ENCODE measurements at places on chromosomes 2 and 18. TPM values are rescaled to one million over a fixed set of nuclear protein-coding genes. Genes with fewer than 3 reads are reported as not detected.

GRCh38 chr2:64114063-64114911 lies 29.9 kb downstream of the PELI1 start:
- DNase-seq: peak; percentile 31
- H3K27me3 ChIP-seq: no peaks in the 10 kb centered on the region
- H3K27ac ChIP-seq: peak overlapping the region; percentile 81
- peak overlapping the region; percentile 10 for H3K4me3 ChIP-seq
- peaks cover 12% of the 10 kb centered on the region for H3K36me3 ChIP-seq

DNA sequence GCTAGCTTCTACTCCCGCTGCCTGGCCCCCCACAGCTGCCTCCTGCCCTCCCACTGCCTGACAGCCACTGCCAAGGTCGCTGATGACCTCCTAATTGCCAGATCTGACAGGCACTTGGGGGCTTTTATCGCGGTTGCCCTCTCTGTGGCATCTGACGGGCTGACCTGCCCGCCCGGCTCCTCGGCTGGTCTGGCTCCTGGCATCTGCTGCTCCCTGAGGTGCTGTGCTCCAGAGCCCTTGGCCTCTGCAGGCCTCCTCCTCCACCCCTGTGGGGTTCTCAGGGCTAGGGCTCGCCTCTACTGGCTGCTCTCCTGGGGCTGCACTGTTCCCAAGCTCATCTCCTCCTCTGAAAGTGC lies 43.1 kb downstream of the INHBB start:
- no peaks in the 10 kb centered on the region for H3K4me1 ChIP-seq
- H3K27ac ChIP-seq: no peak overlapping the region
- no peak for DNase-seq

GRCh38 chr2:214031566-214031965 lies 379.3 kb upstream of the VWC2L start:
- no peak for DNase-seq
- no peaks in the 10 kb centered on the region for H3K36me3 ChIP-seq
- H3K4me1 ChIP-seq: no peaks in the 10 kb centered on the region
- H3K27ac ChIP-seq: no peak overlapping the region

GRCh38 chr2:85768713-85769112 lies 14.9 kb downstream of the ATOH8 start:
- no peak for DNase-seq
- no peak overlapping the region for H3K4me3 ChIP-seq
- H3K27me3 ChIP-seq: peaks cover 45% of the 10 kb centered on the region
- H3K36me3 ChIP-seq: no peaks in the 10 kb centered on the region
- H3K27ac ChIP-seq: no peak overlapping the region

GRCh38 chr18:62388855-62389760 lies 64.0 kb downstream of the TNFRSF11A start:
- peaks cover 13% of the 10 kb centered on the region for H3K36me3 ChIP-seq
- H3K4me1 ChIP-seq: no peaks in the 10 kb centered on the region
- H3K27ac ChIP-seq: no peak overlapping the region
- H3K4me3 ChIP-seq: no peak overlapping the region

DNA sequence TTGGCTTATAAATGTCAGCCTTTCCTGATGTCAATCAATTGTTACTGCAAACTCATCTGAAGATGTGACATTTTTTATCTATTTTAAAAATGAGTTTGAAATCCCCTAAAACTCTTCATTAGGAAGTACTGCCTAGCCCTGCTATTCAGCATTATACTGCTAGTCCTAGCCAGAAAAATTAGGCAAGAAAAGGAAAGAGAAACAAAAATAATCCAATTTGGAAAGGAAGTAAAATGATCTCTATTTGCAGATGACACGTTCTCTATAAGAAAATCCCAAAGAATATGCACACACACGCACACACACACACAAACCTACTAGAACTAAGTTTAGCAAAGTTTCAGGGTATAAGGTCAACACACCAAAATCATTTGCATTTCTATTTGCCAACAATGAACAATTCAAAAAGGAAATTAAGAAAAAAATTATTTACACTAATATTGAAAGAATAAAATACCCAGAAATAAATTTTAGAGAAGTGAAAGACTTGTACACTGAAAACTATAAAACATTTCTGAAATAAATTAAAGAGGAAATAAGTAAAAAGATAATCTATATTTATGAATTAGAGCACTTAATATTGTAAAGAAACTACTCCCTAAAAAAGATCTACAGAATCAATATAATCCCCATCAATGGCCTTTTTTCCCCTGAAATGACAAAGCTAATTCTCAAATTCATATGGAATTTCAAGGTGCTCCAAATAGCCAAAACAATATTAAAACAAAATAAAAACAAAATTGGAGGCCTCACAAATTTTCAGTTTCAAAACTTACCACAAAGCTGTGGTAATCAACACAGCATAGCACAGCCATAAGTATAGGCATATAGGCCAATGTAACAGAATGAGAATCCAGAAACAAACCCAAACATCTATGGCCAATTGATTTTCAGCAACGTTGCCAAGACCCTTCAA lies 433.7 kb upstream of the TRIB2 start:
- H3K36me3 ChIP-seq: peaks cover 7% of the 10 kb centered on the region
- no peak overlapping the region for H3K27ac ChIP-seq
- H3K4me3 ChIP-seq: no peak overlapping the region
- no peak for DNase-seq
- H3K27me3 ChIP-seq: peaks cover 37% of the 10 kb centered on the region
- peaks cover 37% of the 10 kb centered on the region for H3K4me1 ChIP-seq

GRCh38 chr2:6957031-6957714 lies 40.0 kb downstream of the RNF144A start:
- peaks cover 41% of the 10 kb centered on the region for H3K36me3 ChIP-seq
- H3K27me3 ChIP-seq: no peaks in the 10 kb centered on the region
- H3K27ac ChIP-seq: peak overlapping the region; percentile 13
- peaks cover 36% of the 10 kb centered on the region for H3K4me1 ChIP-seq
- DNase-seq: no peak

Gene SERPINB12
- total RNA-seq: not detected

Gene COL6A3
- 0.87 TPM for total RNA-seq

Gene FARP2
- total RNA-seq: 18.4 TPM

Gene MYO5B
- total RNA-seq: not detected

DNA sequence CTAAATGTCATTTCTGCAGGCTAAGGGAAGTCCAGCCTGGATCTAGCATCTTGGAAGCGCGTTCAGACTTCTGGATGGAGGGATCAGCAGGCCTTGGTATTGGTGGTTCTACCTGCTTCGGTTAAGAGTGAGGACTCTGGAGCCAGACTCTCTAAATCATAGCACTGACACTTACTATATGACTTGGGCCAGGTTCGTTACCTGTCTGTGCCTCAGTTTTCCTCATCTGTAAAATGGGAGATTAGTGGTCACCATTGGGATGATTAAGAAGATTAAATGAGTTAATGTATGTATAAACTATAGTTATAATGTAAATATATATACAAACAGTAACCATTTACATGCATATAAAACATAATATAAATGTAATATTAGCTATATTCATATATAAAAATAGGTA lies 995 bp upstream of the ICOS start:
- no peaks in the 10 kb centered on the region for H3K27me3 ChIP-seq
- H3K4me1 ChIP-seq: peaks cover 52% of the 10 kb centered on the region
- no peak overlapping the region for H3K4me3 ChIP-seq
- peak overlapping the region; percentile 91 for H3K27ac ChIP-seq

DNA sequence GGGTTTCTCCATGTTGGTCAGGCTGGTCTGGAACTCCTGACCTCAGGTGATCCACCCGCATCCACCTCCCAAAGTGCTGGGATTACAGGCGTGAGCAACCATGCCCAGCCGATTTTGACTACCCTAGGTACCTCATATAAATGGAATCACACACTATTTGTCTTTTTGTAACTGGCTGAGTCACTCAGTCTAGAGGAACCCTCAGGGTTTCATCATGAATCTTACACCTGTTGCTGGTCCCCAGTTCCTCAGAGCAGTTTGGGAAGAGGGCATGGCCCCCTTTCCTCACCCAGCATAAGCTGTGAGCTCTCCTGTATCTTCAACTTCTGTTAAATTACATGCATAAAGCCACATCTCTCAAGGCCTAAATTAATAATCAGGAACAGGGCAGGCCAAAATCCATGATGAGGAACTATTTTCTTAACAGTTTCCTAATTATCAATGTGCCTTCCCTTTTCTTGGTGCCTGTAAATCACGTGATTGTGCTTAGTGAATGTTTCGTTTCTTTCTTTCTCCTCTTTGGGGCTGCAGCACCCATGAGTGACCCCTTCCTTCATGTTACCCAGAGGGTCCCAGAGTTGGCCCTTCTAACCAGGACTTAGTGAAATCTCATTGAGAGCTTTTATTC lies 20.9 kb downstream of the DYSF start:
- H3K4me3 ChIP-seq: no peak overlapping the region
- H3K36me3 ChIP-seq: no peaks in the 10 kb centered on the region
- H3K27ac ChIP-seq: no peak overlapping the region
- H3K4me1 ChIP-seq: no peaks in the 10 kb centered on the region
- H3K27me3 ChIP-seq: peaks cover 26% of the 10 kb centered on the region

DNA sequence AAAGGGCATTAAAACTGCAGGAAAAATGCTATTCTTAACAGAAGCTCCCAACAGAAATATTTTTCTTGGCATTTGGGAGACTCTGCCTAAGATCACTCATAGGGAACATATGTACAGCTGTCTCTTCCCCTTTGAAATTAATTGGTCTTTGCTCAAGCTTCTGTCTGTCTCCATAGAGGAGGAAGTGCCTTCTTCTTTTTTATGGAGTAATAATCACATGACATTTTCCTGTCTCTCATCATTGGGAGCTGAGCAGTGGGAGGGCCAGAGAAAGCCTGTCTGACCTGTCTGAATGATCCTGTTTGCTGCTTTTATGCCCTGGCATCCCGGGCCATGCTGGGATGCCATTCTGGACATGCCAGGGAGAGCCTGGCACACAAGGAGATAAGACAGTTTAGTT lies 145.6 kb downstream of the AQP4 start:
- DNase-seq: no peak
- H3K4me3 ChIP-seq: no peak overlapping the region
- H3K4me1 ChIP-seq: peaks cover under 1% of the 10 kb centered on the region
- peaks cover 9% of the 10 kb centered on the region for H3K27me3 ChIP-seq

- H3K27me3 ChIP-seq: no peaks in the 10 kb centered on the region
- no peak overlapping the region for H3K4me3 ChIP-seq
- DNase-seq: no peak
- H3K27ac ChIP-seq: no peak overlapping the region
- peaks cover 1% of the 10 kb centered on the region for H3K36me3 ChIP-seq
These were observed 114.0 kb downstream of the HIBCH start for GRCh38 chr2:190205657-190206056.

Gene IKZF2
- 5.1 TPM for total RNA-seq

DNA sequence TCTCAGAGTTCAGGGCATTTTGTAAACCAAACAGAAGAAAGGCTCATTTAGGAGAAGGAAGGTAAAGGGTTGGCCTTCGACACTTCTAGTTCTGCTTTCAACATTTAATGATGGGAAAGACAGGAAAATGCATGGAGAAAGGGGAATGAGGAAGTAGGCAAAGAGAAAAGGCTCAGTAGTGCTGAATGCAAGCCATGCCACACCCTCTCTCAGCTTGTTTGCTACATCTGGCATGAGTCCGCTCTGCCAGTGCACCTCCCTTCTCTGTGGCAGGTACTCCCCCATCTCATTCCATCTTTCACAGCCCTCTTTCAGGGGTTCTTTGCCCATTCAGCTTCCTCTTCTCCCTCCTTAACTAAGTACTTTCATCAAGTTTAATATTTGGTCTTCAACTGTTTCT lies 120.9 kb upstream of the ITGB6 start:
- H3K27me3 ChIP-seq: no peaks in the 10 kb centered on the region
- H3K36me3 ChIP-seq: peaks cover 17% of the 10 kb centered on the region
- peaks cover 61% of the 10 kb centered on the region for H3K4me1 ChIP-seq
- H3K4me3 ChIP-seq: no peak overlapping the region

Gene GALNT1
- 31.9 TPM for total RNA-seq

Gene RGPD8
- total RNA-seq: 4.1 TPM

GRCh38 chr2:127170452-127171197 lies 49.5 kb downstream of the CYP27C1 start:
- no peaks in the 10 kb centered on the region for H3K36me3 ChIP-seq
- H3K27ac ChIP-seq: no peak overlapping the region
- H3K4me1 ChIP-seq: no peaks in the 10 kb centered on the region
- no peaks in the 10 kb centered on the region for H3K27me3 ChIP-seq
- H3K4me3 ChIP-seq: no peak overlapping the region

GRCh38 chr18:53056064-53056463 lies 716.1 kb downstream of the DCC start:
- H3K27ac ChIP-seq: no peak overlapping the region
- no peak for DNase-seq
- no peaks in the 10 kb centered on the region for H3K27me3 ChIP-seq
- no peaks in the 10 kb centered on the region for H3K4me1 ChIP-seq
- H3K4me3 ChIP-seq: no peak overlapping the region
- no peaks in the 10 kb centered on the region for H3K36me3 ChIP-seq

DNA sequence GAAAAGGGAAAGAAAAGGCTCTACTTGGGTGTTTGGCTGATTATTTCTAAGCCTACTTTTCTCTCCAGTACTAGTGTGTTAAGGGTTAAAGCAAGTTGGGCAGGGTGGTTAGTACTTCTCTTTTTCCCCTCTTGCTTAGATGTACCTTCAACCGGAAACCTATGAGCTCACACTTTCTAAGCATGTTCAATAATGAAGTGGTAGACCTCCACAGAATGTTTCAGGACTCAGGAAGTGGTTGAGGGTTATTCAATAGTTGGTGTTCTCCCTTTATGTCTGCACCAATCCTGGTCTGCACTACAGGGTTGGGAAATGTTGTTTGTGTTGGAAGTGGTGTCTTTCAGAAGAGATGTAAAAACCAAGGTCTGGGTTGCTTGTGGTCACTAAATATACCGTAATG lies 137.1 kb downstream of the ZEB2 start:
- no peak overlapping the region for H3K27ac ChIP-seq
- DNase-seq: peak; percentile 38
- peaks cover 1% of the 10 kb centered on the region for H3K36me3 ChIP-seq

Gene REG1B
- total RNA-seq: not detected

Gene RIT2
- total RNA-seq: not detected

GRCh38 chr2:28268386-28268785 lies 124.3 kb upstream of the FOSL2 start:
- no peak overlapping the region for H3K27ac ChIP-seq
- no peak overlapping the region for H3K4me3 ChIP-seq
- peaks cover 25% of the 10 kb centered on the region for H3K36me3 ChIP-seq
- no peak for DNase-seq
- peaks cover 40% of the 10 kb centered on the region for H3K4me1 ChIP-seq

DNA sequence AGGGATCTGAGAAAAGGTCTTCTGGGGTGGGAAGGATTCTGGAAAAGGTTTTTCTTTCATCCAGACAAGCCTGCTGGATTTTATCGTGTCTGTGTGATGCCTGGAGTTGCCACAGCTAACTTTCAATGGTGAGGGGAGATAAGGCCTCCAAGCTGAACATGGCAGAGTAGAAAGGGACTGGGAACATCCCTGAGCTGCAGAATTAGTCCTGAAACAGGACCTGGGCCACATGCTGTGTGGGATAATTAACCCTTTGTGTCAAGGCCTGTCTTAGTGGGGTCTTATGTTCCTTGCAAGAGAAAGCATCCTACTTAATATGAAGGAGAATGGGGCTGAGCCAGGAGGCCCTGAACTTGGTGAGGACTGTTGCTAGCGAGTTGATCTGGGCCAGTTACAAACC lies 66.4 kb downstream of the VSNL1 start:
- H3K4me1 ChIP-seq: no peaks in the 10 kb centered on the region
- H3K4me3 ChIP-seq: no peak overlapping the region
- no peak overlapping the region for H3K27ac ChIP-seq
- no peak for DNase-seq
